ENCODE measurements at places on chromosomes 3 and 15.

DNA sequence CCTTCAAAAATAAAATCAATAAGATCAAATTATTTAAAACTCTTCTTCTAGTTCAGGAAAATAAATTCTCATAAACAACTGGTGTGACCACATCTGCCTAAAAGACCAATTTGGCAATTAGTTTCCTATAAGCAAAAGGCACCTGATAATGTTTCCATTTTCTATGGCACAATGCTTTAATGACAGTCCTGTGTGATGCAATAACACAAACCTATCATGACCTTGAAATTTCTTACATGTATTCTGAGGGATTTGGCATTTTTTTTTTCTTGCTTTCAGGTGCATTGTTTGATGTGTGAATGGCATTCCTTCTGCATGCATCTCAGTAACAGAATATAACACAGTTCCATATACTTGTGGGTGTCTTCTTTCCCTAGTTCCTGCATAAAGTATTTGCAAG lies 32.5 kb upstream of the FRMD5 start:
- DNase-seq = no peak

DNA sequence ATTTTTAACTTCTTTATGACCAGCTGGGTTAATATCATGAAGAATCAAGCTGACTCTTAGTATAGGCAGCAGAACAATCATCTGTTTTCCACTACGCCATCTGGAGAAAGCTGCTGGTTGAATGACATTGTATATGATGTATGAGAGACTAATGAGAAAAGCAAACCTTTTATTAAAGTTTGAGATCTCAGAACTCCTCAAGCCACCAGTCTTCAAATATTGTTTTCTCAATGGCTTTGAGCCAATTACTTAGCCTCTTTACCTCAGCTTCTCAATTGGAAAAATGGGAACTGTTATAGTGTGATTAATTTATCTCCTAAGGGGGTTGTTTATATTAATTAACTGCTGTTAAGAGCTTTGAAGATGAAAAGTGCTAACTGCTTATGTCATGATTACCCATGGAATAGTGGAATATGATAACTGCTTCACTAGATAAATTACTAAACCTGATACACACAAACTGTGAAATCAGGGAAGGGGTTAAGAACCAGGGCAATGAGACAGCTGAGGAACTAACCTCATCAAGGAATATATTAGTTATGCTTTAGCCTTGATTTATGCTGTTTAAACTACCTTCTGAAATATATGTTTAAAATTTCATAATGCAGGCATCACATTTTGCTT lies 330.1 kb downstream of the SOX2 start:
- no peak for DNase-seq

DNA sequence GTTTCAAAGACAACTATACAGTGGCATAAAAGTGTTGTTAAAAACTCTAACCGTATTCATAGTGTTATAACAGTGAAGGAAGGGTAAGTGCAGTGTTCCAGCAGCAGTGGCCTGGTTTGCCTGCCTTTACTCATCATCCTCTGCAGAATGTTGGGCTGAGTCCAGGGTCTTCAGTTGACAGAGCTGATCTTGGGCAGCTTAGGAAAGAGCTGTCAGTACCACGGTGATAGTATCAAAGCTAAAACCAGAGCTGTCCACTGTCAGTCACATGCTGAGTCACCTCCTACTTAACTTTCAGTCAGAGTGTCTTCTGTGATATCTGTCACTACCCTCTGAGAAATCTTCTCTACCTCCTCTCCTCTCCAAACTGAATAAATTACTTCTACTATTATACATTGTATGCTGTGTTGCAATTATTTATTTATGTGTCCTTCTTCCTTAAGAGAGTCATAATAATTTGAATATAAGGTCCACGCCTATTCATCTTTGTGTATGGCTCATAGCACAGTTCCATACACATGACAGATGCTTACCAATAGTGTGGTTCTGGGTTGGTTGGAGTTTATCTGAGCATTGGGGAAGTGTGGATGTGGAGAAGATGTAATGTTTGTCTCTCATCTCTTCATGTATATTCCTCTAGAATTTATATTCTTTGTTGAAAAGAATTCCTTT lies 242.1 kb downstream of the ZIC1 start:
- DNase-seq = no peak

DNA sequence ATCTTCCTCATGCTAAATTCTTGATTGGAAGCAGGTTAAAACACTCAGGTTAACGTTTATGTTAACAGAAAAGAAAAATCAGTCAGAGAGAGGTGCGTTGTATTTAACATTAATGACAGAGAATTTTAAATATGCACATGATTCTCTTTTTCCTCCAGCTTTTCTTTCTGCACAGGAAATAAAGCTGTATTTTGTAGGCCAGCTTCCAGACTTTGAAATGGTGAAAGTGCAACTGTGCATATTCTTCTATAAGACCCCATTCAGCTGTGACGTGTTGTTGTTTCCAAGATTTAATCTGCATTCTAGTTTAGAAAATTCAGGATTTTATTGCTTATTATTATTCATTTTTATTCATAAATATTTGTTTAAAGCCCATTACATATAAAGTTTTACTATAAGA lies 11.8 kb downstream of the MBNL1 start:
- no peak for DNase-seq

- DNase-seq = no peak
Observed at GRCh38 chr3:48289659-48290058, 43.8 kb downstream of the SPINK8 start.

DNA sequence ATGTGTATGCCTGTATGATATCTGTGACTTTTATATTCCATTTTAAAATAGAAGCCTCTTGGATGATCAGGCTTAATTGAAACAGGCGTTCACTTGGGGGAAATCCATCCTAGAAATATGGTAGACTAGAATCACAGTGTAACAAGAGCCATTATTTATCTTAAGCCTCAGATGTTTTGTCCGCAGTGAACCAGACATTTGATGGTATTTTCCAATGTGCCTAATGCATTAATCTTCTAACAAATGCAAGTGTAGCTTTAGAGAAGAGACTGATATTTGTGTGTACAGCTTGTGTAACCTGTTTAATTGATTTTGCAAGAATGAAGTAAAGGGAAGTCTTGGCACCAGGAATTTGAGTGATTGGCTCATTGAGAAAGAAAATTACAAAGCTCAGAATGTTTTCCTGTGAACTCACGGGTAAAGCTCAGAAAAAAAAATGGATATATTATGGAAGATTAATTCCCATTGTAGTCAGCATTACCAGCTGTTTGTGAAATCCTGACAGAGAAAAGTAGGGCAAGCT lies 155.7 kb downstream of the SV2B start:
- DNase-seq = no peak

- no peak for DNase-seq
Observed at GRCh38 chr15:30794388-30794787, 109.3 kb upstream of the FAN1 start.

GRCh38 chr3:150116196-150116595 lies 145.5 kb upstream of the PFN2 start:
- no peak for DNase-seq

DNA sequence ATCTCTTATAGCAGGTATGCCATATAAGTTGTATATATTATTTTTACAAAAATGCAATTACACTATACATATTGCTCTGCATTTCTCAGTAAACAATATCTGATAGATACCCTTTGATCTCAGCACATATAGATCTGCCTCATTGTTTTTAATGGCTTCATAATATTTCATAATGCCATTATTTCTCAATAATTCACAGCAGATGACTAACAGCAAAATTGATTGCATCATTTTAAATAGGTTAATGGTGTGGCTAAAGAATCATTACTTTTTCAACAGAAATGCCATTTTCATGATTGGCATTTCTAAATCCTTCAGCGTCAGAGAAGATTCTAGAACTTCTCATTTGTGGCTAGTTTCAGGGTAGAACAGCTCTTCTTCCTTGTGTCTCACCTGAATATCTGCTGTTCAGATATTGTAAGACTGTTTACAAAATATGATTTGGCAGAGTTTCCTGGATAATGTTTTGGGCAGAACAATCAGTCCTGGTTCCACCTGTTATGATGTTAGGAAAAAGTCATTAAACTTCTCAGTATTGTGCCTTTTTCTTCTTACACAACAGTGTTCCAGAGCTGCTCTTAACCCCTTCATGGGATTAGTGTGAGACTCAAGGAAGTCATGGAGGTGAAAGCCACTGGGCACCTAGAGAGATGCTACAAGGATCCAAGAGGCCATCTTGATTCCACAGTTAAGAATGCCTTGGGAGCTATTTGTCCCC lies 397.6 kb upstream of the THBS1 start:
- DNase-seq = no peak

DNA sequence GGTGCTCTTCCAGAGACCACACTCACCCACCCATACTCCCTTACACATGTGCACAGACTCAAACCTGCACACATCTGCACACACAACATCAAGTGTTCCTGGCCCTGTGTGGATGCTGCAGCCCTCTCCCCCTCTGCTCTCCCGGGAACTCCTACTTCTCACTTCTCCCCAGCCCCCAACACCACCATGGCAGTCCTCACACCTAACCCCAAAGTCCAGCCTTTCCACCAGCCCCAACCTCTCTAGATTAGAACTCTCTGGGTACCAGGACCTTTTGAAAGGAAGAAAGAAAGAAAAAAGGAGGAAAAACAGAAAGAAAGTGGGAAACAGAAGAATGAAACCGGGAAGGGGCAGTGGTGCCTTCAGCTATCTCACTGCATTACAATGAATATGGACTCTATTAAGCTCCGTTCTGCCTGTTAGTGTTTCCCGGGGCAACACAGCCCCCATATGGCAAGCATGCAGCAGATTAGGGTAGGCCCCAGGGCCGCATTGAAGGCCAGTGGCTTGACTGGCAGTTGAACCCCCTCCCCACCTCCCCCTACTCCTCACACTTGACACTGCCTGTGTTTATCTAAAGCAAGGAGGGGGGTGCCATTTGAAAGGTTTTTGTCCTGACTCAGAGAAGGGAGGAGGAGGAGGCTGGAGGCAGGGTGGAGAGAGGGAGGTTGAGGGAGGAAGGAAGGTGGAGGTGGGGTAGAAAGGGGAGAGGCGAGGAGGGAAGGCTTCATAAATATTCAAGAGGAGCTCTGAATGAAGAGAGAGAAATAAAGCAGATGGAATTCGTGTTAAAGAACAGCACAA lies 30.1 kb downstream of the BOC start:
- no peak for DNase-seq

DNA sequence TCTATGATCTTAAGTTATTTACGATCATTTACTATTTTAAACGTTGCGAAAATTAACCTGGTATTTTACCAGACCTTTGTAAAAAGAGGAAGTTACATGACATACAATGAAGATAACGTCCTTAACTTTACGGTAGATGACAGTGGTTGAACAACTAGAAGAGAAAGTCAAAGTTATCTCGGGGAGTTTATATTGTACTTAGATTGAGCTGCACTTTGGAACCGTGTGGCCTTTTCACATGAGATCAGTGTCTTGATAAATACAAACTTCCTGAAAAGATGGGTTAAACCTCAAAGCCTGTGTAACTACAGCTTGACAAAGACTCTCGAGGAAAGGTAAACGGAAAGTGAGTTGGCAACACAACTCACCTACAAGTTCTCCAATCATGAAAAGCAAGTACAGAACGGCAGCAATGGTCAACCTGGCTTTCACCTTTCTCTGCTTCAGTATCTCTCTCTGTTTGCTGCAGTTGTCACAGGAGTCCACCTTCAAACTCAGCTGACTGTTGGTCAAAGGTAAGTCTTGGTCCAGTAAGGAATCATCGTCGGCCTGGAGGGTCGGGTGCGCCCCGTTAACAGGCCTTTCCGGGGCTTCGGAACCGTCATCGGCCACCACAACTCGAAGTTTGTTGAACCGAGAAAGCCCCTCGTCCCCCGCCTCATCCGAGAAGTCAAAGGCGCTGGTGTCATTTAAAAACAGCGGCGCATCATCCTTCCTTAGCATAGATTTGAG lies 793 bp downstream of the SLC30A4 start:
- no peak for DNase-seq

DNA sequence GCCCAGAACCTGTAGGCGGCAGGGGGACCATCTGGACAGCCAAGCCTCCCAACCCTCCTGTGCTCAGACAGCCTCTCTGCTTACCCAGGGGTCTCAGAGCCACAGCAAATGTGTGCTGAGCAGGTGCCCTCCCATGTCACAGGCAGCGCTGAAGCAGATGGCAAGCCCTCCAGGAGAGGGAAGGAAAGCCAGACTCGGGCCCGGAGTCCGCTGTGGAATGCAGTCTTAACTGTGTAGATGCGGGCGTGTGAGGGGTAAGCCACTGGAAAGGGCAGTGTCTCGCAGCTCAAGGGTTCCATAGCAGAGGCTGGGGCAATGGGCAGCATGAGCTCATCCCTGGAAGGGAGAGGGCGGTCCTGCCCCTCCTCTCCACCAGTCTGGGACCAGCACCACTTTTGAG lies 45.6 kb downstream of the UMPS start:
- no peak for DNase-seq

- DNase-seq = no peak
Observed at GRCh38 chr3:68135067-68135466, 480.7 kb upstream of the SUCLG2 start.

- no peak for DNase-seq
Observed at GRCh38 chr15:88152672-88153071, 103.9 kb downstream of the NTRK3 start.

GRCh38 chr3:123138839-123139444 lies 62.8 kb upstream of the SEC22A start:
- DNase-seq = no peak

- DNase-seq = no peak
Observed at GRCh38 chr15:88610701-88611231, 10.4 kb upstream of the AEN start.

DNA sequence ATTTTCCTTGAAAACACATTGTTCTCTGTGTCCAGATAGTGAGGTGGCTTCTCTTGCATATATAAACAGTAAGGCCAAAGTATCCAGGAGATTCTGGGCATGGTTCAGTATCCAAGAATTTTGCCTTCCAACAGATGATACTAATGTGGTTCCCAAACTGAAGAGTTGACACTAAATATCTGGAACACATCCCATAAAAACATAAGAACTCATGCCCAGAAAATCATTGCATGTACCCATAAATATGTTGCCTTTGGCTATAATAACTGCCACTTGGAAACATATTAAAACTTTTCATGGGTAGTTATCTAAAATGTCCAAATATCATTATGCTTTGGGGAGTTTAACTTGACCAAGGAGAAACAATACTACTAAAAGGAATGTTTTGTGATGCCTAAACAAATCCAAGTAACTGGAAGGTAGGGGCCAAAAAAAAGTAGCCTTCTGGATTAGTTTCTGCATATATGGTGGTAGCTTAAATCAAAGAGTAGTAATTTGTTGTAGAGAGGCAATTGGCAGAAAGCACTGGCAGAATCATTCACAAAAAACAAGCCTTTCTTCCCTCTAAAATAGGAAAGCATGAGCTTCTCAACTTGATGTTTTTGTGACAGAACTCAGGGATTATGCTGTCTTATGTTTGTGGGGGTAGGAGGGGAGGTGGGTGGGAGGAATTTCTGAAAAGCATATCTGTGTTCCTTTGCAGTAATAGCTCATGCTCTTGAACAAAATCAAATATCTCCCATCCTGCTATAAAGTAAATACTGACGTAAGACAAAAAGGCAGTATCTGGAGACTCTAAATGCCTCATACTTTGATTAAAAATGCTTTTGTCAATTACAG lies 753.9 kb downstream of the TUSC7 start:
- no peak for DNase-seq

- DNase-seq = no peak
Observed at GRCh38 chr3:52198643-52199608, 966 bp downstream of the ALAS1 start.
